Cardiac muscle cell (in vitro differentiated cells and primary cell): ENCODE measurements at places on chromosomes 13 and 19. TPM values are rescaled to one million over a fixed set of nuclear protein-coding genes. Genes with fewer than 3 reads are reported as not detected.

The USHBP1 gene
- 0.07 and 0.39 TPM in 2 replicates for total RNA-seq

The NLRP7 gene
- 1.4 and 1.8 TPM in 2 replicates for total RNA-seq

- DNase-seq: no peak
Observed at GRCh38 chr13:65330691-65331090, 1899.4 kb downstream of the PCDH9 start.

DNA sequence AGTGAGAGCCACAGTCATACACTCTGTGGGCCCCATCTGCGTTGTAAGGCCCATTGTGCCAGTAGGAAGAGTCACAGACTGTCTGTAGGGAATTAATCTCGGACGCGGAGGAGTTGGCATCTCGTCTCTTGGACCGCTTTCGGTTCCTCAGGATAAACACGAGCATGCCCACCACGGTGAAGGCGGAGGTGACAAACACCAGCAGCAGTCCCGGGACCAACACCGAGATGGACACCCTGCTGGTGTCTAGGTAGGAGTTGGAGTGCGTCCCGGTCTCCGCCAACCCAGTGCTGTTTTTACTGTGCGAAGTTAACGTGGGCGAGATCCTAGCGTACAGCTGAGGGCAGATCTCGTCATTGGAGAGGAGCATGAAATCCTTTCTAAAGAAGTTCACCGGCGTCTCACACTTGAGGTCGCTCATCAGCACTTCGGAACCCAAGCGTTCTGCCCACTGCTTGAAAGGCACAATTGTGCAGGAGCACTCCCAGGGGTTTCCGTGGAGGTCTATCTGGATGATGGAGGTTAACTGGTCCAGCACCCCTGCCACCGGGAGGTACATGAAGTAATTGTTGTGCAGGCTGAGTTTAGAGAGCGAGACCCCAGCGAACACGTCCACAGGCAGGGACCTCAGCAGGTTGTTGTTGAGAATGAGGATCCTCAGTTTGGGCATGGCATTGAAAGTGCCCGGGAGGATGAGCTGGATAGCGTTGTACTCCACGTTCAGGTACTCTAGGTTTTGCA, 2.7 kb downstream of the SLITRK1 start:
- DNase-seq: peak; percentile 5

DNA sequence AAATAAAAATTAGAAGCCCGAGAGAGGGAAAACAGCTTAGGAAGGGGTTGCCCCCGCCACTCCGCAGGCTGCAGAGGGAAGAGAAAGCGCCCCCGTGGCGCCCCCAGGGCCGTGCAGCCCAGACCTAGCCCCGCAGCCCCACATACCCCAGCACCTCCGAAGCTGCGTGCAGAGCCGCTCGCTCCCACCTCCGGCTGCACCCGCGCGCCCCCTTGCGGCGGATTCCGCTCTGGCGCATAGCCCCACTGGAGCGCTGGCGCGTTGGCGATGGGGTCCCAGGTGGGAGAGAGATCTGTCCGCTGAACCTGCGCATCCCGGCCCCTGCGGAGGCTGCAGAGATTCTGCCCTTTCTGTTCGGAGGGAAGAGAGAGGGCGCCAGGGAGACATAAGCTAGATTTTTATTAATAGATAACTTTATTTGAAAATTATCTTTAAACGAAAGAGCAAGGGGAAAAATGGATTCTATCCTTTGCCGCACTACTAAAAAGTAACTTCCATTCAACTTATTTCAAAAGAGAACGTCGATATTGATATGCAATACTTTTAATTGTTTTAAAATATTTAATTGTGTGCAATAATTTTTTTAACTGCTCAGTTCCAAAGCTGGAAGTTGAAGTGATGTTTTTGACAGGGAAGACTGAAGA, 11.7 kb upstream of the CLN5 start:
- DNase-seq: peak; percentile 86
